ENCODE measurements at places on chromosomes 2 and 18.

- no peak for DNase-seq
Observed at GRCh38 chr2:176652300-176653182, 383.3 kb downstream of the MTX2 start.

DNA sequence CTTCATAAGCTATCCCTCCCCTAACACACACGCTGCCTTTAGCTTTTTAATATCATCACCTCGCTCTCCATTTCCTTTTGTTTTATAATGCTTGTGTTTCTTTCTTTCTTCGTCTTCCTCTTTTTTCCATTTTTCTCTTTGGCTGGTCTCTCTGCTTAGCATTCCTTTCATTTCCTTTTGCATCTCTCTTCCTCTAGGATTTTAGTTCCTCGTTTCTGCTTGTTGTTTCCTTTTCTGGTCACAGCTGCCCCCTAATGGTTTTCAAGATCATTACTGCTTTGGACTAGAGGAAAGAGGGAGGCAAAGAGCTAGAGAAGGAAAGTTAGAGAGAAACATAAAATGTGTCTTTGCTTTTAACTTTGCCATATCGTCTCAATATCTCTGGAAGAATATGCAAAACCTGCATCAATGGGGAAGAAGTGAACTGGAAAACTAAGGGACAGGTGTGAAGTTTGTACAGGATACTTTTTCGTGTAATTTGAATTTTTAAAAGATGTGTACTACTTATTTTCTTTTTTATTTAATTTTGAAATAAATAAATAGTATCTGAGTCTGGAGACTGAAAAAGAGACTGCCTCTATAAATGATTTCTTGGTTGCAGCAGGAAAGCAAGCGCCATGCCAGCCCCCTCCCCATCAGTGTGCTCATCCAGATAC, 6.3 kb upstream of the NRP2 start:
- DNase-seq, result no peak

- no peak for DNase-seq
Observed at GRCh38 chr2:20415511-20415918, 31.4 kb upstream of the RHOB start.

- DNase-seq, result no peak
Observed at GRCh38 chr2:182463760-182464159, 36.9 kb upstream of the PDE1A start.

DNA sequence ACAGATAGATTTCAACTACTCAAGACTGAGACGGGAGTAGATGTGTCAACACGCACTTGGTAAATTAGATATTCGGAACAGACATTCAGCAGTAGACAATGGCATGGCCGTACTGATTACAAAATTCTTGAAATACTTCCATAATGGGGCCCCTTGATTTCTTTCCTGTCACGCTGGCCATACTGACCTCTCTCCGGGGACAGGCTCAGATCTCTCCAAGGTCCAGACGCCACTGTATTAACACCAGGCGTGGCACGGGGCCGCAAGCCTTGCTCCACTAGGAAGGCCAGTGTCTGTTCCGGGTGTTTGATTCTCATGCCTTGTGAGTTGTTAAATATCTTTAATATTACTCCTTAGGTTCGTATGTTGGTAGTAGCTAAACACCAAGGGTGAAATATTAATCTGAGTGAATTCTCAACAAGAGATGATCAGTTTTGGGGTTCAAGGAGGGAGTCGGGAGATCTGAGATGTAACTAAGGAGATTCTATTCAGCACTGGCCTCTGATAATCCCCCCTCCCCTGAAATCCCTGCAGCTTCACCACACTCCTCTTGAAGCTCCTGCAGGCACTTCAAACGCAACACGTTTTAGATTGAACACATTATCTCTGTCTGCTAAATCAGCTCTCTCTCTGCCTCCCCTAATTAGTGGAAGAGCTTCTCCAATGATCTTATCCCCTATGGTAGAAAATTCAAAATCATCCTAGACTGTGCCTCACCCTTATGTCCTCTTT, 2.2 kb upstream of the EHD3 start:
- no peak for DNase-seq

- DNase-seq, result no peak
Observed at GRCh38 chr2:118714118-118714517, 133.3 kb downstream of the EN1 start.

DNA sequence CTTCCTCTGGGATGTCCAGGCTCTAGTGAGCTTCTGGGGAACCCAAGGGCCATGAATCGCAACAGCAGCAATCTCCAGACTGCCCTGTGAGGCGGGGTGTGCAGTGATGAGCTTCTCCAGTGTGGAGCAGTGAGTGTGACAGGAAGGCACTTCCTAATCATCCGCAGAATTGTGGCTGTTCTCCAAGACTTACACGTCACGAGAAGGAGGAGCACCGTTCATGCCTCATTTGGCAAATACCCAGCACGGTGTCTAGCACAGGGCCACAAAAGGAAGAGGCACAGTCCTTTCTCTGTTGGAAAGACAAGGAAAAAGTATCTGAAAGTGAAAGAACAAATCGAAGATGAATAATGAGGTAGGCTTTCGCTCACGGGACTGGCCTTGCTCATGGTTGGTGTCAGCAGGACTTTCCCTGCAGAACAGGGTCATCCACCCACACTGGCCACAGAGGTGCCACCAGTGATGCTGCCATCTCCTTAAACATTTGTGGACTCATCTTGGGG, 125.1 kb upstream of the HAAO start:
- DNase-seq, result no peak

GRCh38 chr2:96552315-96553175, 16.0 kb downstream of the ARID5A start:
- no peak for DNase-seq

DNA sequence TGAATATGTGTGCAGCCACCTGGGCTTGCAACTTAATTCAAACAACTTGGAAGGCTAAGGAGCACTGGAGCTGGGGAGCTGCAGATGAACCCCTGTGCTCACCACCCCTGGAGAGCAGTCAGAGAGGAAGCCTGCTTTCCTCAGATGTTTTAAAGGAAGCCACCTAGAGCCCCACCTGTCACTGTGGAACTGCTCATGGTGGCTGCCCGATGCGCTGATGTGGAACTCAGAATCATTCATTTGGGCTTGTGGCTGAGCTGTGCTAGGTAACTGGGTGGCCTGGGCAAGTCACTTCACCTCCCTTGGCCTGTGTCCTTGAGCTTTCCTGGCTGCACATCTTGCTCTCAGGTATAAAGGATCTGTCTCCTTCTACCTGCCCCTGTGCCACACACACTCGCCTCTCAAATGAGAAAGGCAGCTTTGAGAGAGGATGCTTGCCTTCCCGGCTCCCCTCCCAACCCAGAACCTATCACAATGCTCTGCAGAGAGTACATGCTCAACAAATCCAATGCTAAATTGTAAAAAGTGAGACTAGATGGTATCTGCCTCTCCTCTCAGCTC, 41.3 kb downstream of the BCL11A start:
- no peak for DNase-seq

GRCh38 chr2:237909075-237909695, 49.8 kb downstream of the RAMP1 start:
- no peak for DNase-seq

DNA sequence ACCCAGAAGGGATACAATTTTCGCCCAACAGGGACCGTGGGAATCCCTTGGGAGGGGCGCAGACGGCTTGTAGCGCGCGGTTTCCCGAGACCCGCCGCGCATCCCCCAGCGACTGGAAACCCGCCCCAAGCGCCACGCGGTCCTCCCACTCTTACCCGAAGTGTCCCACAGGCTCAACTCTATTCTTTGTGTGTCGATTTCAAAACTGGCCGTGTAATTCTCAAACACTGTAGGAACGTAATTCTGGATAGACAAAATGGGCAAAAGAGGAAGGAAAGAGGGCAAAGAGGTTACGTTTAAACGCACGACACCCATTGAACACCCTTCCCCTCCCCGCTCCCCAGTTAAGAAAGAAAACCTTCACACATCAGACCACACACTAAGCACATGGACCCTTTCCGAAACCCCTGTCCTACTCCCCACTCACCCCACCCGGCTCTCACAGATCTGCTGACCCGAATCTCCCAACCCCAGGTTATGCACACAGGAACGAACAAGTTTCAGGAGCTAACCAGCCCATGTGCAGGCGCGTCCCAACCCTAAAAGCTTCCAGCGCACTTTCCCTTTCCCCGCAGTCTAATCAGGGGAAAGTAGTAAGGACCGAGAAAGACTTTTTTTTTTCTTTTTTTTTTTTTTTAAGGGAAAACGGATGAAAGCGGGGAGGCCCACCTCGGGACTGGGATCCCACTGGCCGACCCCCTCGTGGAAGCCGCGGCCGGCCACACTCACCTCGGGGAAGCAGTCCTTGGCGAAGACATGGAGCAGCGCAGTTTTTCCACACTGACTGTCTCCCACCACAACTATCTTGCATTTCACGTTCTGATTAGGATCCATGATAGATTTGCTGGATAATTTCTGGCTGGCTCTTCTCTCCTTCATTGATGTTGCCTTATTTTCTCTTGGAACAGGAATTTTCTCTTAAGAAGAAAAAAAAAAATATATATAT, 655 bp downstream of the RND3 start:
- no peak for DNase-seq

- DNase-seq, result peak; percentile 63
Observed at GRCh38 chr18:6414118-6414722, 491 bp downstream of the L3MBTL4 start.

DNA sequence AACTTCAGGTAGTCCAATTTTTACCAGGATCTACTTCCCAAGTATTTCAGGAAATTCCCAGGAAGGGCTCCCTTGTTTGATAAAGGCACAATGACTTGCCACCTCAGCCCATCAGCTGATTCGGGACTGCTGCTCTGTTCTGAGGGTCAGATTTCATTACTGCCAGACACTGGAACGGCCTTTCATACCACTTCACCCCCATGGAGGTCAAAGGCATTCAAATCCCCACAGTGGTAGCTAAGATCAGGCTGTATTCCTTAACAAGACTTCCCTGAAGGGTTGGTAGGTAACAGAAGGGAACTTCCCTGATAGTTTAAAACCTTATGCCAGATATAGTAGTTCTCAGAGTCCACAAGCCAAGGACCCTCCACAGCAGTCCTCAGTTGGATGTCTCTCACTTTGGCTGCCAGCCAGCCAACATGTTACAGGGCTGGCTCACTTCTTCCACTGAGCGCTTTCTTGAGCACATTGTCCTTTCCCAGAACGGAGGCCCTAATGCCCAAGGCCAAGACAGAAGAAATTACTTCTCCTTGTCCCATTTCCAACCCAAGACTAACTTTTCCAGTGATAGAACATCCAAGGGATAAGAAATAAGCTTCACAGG, 40.0 kb upstream of the GLS start:
- DNase-seq, result no peak

- no peak for DNase-seq
Observed at GRCh38 chr2:208541989-208542464, 135.4 kb downstream of the PTH2R start.

Data from activated B cell treated with CpG ODN at 0.5 μM for 24 hours (primary cell).